ENCODE measurements at places on chromosomes 6 and 20.
A peak's percentile ranks its signal among the peaks of the same experiment; 100 is the strongest.

- peak; percentile 58 for DNase-seq
Observed at GRCh38 chr20:25623225-25623735, 534 bp downstream of the NANP start.

DNA sequence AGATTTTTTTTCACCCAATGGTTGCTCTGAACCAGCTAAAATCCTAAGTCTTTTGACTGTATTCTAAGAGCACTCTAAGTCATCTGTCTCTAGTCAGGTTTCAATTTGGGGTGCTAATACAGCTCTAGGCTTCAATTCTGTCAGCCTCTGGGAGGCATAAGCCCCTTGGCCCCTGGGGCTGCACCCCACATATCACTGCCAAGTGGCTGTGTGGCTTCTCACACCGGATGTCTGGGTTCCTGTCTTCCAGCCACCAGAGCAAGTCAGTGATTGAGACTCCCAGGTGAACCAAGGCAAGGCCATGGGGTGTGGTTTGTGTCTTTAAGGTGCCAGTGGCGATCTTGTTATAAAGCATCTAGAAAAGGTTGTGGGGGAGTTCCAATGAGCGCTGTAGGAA, 136.5 kb downstream of the TMEM242 start:
- DNase-seq = no peak

- no peak for DNase-seq
Observed at GRCh38 chr6:136166815-136167214, 83.3 kb downstream of the MTFR2 start.

GRCh38 chr6:33549196-33549595, 30.9 kb downstream of the BAK1 start:
- DNase-seq = no peak

DNA sequence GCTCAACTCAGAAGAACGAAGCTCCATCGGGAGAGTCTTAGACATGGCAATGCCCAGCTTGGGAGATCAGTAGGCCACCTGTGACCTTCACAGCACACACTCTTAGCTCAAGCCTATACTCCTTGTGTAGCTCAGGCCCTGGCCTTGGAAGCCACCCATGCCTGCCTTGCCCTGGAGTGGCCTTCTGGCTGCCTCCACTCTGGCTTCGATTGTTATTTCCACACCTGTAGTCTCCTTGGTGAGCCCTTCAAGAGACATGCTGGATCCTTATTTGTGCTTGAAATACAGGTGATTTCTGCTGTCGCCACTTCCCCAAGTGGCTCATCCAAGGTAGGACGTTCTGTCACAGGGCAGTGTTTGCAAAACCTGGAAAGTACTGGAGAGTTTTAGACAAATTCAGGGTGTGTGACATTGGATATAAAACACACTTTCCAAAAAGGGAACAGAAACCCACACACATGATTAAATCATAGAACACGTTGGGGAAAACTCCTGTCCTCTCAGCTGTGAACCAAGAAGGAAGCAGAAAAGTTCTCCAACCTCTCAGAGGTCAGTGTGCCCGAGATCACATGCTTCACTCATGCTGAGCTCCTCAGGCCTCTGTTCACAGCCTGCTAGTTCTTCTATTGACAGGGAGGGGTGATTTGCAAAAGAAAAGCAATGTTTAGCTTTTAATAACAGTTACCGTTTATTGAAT, 391.8 kb downstream of the CDC5L start:
- DNase-seq = no peak

DNA sequence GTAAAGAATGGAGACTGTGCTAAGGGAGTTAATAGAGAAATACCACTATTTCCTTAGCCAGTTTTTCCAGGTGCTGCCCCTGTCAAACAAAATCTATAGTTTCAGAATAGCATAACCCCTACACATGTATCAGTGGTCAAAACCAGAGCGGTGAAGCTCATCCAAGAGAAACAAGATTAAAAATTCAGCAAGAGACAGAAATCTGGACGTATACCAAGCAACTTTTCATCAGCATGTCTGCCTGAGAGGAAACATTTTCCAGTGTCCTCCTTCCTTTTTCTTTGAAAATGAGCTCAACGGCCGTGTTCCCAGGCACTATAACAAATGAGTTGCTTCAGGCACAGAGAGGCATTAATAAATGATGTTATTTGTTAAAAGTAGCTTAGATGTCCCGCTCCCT, 416.5 kb downstream of the BCKDHB start:
- DNase-seq = no peak

DNA sequence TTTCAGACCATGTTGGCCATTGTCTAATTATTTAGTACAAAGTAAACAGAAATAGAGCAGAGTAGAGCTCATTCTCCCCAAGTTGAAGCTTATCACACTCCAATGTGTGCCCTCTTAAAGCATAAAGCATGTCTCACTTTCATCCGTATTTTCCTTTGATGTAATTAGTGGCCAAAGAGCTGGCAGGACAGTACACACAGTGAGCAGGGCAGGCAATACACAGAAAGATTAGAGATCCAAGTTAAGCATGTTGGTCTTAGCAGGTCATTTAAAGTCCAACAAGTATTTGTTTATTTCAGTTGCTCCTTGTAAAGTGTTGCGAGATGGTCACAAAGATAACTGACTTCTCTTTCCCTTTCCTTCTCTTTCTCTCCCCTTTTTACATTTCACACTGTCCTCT, 47.2 kb downstream of the RFX6 start:
- no peak for DNase-seq

Data from stimulated activated naive CD8-positive, alpha-beta T cell treated with anti-CD3 and anti-CD28 coated beads, Interleukin-15, Interleukin-2, amounts not matched to agents 100 U/mL and 50 U/mL, for 24 hours (primary cell).